ENCODE measurements at places on chromosomes 11 and 22.
A peak's percentile ranks its signal among the peaks of the same experiment; 100 is the strongest.

DNA sequence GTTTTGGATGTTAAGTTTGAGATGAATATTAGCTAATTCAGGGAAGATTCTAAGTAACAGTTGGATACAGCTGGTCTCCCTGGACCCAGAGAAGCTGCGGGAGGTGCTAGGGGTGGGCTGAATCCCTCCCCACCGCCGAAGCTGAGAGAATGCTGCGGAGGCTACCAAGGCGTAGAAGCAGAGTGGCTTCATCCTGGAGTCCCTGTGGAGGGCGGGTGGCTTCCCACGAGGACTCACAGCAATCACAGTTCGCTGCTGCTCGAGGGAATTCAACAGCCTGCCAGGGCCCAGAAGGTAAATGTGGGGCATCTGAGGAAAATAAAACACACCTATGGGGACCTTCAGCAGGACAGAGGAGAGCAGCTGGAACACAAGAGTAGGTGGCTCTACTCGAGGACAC lies 11.1 kb upstream of the B3GAT1 start:
- no peak for DNase-seq

DNA sequence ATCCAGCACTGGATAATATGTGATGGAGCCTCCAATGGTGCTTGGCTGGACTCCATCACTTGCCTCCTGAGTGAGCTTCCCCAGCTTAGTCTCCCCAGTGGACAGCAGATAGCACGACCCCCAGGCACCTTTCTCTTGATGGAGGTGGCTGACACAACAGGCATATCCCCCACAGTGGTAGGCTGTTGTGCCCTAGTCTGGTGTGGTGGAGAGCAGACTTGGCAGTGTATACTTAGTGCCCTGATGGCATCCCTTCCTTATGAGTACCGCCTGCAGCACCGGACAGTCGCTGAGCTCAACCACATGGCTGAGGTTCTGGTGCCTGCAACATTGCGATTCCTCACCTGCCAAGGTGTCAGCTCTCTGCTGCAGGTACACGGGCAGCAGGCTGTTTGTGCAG lies 50.1 kb downstream of the DNHD1 start:
- no peak for DNase-seq

DNA sequence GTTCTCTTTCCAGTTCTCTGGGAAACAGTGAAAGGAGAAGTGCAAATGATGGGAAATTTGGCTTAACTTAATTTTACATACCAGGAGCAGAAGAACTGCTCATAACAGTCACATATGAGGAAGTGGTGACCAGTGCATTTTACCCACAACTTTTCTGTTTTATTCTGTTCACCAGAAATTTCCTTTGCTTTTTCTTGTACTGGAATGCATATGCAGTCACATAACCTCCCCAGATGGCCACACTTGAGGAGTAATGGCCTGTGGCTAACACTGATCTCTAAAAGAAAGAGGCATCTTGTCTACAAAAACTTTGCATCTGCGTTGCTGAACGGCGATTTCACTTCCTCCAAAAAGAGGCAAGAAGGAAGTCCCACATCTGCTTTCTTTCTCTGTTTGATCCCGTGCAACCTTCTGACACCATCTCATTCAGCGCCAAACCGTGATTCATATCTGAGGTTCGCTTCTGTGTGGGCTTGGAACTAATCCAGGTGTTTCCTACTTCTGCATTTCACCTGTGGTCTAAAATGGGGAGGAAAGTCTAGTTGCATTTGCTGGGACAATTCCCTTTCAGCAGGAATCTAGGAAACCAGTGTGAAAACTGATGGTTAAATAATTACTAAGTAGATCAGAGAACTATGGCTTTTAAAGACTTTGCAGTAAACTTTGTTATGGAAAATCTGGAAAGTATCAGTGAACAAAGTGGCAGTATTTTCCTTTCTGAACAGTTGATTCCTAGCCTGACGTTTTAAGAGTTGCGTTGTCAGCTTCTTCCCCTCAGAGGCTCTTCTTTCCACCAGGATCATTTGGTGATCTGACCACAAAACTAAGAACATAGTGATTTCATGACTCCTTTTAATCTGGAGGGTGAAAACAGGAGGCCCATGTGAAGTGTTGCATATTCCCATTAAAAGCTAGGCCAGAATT lies 4.2 kb upstream of the MPEG1 start:
- DNase-seq, result no peak

GRCh38 chr11:126433244-126433846 lies 77.9 kb downstream of the ST3GAL4 start:
- DNase-seq, result no peak

- DNase-seq, result peak; percentile 84
Measured at GRCh38 chr22:37462983-37463382, 23.2 kb downstream of the MFNG start.

DNA sequence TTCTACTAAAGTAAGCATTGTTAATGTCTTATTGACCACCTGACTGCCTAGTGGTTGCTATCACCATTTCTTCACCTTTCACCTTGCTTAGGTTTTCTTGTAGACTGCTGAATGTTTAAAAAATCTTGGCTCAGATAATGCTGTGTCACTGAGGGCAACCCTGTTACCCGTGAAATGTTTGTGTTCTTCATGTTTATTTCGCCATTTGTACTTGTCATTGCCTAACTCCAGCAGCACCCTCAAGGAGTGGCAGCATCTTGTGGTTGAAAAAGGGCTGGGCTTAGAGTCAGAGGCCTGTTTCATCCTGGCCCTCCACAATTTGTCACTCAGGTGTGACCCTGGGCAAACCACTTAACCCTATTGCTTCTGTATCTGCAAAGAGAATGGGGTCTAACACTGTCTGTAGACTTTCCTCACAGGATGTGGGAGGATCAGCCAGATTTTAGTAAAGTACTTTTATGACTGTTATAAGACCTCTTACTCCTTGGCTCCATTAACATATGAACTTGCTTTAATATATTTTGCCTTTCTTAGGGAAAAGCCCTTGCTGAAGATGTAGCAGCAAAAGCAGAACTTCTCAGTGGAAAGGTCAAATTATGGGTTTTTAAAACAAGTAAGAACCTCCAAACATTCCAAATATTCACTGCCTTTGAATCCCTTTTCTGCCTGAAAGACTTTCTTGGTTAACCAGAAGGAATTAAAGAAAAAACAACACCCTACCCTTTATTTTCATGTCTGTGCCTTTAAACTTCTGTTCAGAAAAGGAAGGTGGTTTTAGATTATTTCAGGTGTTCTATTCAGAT lies 154.5 kb upstream of the C11orf87 start:
- DNase-seq, result no peak

GRCh38 chr11:2269601-2270321 lies 627 bp downstream of the ASCL2 start:
- DNase-seq, result peak; percentile 80

DNA sequence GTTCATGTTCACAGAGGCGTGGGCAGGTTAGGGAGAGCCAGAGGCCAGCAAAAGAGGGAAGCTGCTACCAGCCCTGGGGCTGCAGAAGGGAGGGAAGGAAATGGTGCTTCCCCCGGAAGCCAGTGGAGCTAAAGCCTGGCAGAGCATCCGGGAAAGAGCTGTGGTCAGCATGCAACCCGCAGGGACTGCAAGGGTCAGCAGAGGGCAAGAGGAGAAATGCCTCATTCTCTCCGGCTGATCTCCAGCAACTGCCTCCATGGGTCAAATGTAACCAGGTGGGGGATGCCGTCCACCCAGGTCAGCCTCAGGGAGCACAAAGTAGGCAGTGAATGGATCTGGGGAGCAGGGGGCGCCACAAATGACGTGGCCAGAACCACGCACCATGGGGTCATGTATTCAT lies 36.9 kb upstream of the PRR5 start:
- no peak for DNase-seq

- DNase-seq, result no peak
Measured at GRCh38 chr11:70908223-70908622, 344.2 kb downstream of the SHANK2 start.

DNA sequence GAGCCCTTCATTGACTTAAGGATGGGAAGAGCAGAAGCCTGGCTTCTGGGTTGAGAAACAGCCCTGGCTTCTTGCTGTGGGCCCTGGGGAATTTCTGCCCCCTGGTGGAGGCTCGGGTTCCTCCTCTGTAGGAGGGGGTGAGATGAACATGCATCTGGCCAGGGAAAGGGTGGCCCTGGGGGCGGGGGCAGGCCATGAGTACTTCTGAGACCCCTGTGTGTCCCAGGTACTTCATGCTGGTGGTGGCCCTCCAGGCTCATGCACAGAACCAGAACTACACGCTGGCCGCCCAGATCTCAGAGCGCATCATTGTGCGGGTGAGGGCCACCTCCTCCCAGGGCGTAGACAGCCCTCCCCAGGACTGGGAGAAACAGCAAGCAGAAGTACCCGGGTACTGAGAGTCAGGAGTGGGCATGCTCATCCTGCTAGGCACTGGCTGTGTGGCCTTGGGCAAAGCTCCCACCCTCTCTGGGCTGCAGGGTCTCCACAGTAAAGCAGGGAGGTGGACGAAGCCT lies 15.8 kb downstream of the TMEM258 start:
- peak; percentile 89 for DNase-seq

DNA sequence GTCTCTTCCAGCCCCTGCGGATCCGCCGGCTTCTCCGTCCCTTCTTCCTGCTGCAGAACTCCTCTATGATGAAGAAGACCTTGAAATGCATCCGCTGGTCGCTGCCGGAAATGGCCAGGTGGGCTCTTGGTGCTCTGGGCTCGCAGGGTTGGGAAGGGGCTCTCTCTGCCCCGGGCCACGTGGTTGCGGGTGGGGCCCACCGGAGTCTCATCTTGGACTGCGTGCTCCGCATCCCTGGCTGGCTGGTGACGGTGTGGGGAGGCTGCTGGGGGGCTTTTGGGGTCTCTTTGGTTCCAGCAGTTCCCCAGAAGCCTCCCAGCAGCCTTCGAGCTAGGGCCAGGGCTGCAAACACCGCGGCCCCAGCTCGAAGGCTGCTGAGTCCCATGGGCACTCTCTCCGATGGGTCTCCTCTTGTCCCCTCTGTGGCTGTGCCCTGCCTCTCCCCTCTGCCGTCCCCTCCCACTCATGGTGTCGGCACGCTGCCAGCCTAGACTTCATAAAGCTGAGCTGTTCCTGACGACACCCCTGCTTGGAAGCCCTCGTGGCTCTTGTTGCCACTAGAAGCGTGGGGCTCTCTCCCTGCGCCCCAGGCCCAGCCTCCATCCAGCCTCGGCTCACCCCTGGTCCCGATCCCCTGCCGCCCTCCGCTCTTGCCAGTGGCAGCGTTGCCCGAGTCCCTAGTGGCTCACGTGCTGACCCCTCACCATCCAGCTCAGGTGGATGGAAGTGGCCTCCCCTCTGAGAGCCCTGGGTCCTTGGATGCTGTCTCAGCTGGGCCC lies 14.3 kb downstream of the TPCN2 start:
- no peak for DNase-seq

GRCh38 chr11:12628314-12628713 lies 45.9 kb upstream of the TEAD1 start:
- DNase-seq, result no peak

DNA sequence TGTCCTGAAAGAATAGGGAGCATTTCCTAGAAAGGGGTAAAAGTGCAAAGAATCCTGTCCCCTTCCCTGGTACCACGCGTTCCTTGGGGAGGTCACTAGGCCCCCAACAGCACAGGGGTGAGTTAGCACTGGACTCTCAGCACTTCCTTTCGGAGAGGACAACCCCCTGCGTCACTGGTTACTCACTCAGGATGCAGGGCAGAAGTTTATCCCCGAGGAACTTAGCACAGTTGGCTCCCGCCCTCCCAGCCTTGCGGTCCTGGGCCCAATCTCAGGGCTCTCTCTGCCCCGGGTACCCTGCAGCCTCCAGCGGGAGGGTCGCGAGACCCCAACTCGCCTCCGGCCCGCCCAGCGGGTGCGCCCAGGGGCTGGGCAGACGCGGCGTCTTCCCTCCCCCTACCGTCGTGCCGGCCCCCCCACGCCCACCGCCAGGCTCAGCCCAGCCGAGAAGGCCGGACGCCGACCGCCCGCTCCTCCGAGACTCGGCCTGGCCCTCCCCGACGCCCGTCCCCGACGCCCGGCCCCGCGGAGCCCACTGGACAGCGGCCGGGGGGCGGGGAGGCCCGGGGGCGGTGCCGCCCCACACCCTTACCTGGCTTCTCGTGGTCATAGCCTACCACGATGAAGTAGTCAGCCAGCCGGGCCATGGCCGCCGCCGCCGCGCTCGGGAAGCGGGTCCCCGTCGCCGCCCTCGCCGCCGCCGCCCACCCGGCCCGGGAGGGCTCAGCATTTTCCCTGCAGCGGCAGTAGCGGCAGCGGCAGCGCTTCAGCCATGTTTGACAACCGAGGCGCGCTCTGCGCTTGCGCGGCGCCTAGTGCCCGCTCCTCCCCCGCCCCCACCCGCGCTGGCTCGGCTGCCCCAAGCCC lies at the start of gene SBF2:
TSS of gene SBF2 (minus strand) at position 797 of the 867 bp plus-strand sequence. CDS start at position 647, 150 bp downstream.
- DNase-seq, result peak; percentile 90

- no peak for DNase-seq
Measured at GRCh38 chr11:129435499-129436245, 60.0 kb downstream of the BARX2 start.

GRCh38 chr11:70573701-70574151 lies 175.4 kb downstream of the CTTN start:
- DNase-seq, result no peak

- peak; percentile 17 for DNase-seq
Measured at GRCh38 chr22:49203859-49204598, 623.6 kb downstream of the BRD1 start.

GRCh38 chr11:74268456-74268855 lies 43.0 kb downstream of the P4HA3 start:
- no peak for DNase-seq

All from iPS-NIHi11 (cell line).